ENCODE measurements at places on chromosomes 16 and 17.

GRCh38 chr16:10949424-10949970 is 5.1 kb downstream of the CLEC16A start:
- no peak for DNase-seq

- DNase-seq: no peak
These were observed 482.7 kb upstream of the EEF2KMT start for GRCh38 chr16:5580296-5580695.

- no peak for DNase-seq
These were observed 813 bp upstream of the THAP11 start for GRCh38 chr16:67841198-67841815.

DNA sequence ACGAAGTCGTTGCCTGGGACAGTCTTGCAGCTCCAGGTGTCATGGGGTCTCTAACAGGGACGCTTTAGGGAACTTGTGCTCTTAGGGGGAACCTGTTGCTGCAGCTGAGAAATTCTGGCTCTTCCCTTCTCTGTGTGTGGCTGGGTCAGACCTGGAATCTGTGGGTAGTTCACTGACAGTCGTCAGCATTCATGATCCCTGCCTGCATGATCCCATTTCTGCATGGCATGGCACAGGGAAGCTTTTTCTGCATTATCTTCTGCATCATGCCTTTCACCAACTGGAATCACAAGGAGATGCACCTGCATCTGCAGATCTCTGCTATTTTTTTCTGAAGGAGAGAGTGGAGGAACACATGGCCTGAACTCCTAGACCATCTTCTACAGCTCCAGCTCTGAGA is 85.6 kb downstream of the SOX9 start:
- no peak for DNase-seq

DNA sequence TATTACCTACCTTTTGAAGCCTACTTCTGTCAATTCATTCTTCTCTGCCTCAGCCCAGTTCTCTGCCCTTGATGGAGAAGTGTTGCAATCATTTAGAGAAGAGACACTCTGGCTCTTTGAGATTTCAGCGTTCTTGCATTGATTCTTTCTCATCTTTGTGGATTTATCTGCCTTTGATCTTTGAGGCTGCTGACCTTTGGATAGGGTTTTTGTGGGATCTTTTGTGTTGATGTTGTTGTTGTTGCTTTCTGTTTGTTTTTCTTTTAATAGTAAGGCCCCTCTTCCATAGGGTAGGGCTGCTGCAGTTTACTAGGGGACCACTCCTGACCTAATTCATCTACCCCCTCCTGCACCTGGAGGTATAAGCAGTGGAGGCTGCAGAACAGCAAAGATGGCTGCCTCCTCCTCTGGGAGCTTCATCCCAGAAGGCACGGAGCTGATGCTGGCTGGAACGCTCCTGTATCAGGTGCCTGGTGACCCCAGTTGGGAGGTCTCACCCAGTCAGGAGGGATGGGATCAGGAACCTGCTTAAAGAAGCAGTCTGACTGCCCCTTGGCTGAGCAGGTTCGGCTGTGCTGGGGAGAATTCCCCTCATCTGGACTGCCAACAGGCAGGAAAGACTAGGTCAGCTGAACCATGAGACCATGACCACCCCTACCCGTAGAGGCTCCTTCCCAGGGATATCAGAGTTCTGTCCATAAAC is 28.0 kb downstream of the NFATC3 start:
- DNase-seq: no peak

DNA sequence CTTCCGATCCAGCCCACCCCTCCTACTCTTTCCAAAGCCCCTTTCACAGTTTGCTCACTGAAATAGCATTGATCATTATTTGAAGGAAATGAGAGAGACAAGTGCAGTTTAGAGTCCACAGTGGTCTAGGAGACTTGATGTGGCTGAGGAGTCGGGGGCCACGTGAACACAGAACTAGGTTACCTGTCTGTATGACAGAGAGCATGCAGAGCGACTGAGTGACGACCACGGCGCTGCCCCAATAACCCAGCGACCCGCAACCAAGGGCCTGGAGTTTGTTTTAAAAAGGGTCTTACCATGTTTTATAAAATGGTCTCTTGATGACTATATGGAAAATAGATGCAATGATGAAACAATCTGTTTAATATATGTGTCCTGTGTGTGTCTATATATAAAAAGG is 39.5 kb downstream of the NDEL1 start:
- DNase-seq: no peak

DNA sequence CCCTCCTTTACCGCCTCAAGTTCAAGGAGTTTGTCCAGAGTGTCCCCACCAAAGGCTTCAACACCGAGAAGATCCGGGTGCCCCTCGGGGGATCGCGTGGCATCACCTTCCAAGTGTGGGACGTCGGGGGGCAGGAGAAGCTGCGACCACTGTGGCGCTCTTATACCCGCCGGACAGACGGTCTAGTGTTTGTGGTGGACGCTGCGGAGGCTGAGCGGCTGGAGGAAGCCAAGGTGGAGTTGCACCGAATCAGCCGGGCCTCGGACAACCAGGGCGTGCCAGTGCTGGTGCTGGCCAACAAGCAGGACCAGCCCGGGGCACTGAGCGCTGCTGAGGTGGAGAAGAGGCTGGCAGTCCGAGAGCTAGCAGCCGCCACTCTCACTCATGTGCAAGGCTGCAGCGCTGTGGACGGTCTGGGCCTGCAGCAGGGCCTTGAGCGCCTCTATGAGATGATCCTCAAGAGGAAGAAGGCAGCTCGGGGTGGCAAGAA is 1.1 kb downstream of the ARL4D start:
- DNase-seq: no peak

DNA sequence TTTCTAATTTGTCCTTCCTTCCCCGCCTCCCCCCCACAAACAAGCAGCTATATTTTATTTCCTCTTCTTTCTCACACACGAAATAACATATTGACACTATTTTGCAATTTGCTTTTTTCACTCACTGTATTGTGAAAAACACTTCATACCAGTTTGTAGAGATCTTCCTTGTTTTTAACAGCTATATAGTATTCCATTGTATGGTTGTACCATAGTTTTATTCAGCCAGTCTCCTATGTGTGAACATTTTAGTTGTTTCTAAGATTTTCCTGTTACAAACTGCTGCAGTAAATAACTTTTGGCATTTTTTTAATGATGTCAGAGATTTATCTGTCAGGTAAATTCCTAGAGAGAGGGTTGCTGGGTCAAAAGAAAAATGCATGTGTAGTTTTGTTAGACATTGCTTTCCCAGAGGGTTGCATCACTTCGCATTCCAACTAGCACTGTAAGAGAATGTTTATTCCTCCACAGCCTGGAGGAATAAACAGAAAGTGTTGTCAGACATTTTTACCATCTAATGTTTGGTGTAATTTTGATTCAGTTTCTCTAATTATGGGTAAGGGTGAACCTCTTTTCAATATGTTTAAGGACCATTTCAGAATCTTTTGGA is 101.2 kb downstream of the MRTFB start:
- DNase-seq: no peak

DNA sequence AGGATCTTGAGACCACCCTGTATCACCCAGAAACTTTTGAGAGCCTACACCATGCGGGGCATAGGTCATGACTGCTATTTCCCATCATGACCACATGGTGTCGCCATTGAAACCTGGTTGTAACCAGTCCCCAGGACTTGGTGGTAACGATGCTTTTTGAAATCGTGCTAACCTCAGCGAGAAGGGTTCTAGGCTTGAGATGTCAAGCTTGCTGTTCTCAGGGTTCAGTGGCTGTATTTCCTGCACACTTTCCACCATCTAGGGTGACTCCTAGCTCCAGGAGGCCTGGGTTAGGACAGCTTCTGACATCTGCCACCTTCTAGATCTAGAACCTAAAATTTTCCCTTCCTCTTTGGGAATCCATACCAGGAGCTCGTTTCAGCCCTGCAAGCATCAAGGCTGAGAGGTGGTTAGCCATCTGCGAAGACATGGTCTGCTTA is 13.0 kb upstream of the SPNS3 start:
- DNase-seq: peak; percentile 41

GRCh38 chr17:68238164-68238870 is 9.5 kb upstream of the AMZ2 start:
- DNase-seq: no peak

- no peak for DNase-seq
These were observed 18.2 kb downstream of the IL34 start for GRCh38 chr16:70664325-70665112.

- DNase-seq: no peak
These were observed 3.1 kb upstream of the TPPP3 start for GRCh38 chr16:67396159-67397035.

GRCh38 chr16:28981517-28981916 is 3.3 kb upstream of the LAT start:
- DNase-seq: no peak

DNA sequence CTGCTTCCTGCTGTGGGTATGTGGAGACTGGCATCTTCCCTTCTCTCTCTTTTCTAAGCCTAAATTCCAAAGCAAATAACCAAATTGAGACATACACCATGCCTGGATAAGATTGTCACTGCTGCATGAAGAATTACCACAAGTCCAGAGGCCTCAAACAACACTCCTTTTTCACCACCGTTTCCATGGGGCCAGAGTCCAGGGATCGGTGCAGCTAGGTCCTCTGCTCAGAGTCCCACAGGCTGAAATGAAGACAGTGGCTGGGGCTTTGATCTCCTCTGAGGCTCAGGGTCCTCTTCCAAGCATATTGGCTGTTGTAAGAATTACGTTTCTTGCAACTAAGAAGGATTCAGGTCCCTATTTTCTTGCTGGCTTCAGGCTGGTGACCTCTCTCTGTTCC is 130.4 kb downstream of the SLC39A11 start:
- DNase-seq: no peak

DNA sequence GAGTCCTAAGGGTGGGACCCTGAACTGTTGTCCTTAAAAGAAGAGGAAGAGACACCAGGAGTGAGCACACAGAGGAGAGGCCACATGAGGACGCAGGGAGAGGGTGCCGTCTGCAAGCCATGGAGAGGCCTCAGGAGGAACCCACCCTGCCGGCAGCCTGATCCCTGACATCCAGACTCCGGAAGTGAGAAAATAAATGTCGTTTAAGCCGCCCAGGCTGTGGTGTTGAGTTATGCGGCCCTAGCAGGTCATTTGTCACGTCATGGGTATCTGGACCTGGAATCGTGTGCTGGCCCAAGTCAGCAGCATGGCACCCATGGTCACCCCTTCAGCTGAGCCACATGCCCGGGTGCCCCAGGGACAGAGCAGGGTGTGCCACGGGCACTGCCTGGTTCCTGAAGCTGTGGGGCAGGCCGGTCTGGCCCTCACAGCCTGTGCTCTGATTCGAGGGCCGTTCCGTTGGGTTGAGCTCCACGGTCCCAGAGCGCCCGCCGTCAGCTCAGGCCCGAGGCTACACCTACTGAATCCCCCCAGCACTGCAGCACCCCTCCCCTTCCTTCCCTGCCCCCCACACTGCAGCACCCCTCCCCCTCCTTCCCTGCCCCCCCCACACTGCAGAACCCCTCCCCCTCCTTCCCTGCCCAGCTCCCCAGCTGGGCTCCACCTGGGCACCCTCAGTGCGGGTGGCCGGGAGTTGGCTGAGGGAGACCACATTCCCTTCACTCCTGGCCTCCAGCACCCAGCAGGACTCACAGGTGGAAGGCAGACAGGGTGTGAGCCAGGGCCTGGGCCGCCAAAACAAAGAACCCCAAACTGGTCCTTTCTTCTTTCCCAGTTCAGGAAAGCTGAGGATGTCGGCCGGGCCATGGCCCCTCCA is 2.7 kb upstream of the CCDC57 start:
- no peak for DNase-seq

DNA sequence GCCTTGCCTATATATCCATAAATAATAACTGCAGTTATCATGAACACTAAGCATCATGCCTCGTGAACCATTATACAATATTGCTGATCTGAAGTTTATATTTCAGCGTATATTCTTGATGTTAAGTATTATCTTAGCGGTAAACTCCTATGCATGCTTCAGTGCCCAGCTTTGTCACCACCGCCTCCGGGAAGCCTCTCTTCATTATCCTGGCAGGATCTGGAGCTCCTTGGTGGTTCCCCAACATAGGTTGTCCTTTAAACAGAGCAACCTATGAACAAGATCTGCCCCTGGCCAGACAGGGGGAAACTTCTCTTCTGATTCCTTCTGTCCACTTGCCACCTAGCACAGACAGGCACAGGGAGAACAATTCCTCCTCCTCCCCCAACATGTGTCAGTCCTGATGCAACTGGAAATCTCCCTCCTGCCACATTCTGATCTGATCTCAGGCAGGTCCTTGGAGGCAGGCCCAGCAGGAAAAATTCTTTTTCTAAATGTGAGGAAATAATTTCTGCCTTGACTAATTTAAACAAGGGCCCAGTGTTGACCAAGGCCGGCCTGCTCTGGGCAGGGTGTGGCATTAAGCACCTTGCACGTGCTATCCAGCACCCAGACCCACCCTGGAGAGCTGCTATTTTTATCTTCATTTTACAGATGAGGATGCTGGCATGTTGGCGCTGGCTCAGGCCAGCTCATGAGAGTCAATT is 22.4 kb downstream of the SPNS2 start:
- no peak for DNase-seq

DNA sequence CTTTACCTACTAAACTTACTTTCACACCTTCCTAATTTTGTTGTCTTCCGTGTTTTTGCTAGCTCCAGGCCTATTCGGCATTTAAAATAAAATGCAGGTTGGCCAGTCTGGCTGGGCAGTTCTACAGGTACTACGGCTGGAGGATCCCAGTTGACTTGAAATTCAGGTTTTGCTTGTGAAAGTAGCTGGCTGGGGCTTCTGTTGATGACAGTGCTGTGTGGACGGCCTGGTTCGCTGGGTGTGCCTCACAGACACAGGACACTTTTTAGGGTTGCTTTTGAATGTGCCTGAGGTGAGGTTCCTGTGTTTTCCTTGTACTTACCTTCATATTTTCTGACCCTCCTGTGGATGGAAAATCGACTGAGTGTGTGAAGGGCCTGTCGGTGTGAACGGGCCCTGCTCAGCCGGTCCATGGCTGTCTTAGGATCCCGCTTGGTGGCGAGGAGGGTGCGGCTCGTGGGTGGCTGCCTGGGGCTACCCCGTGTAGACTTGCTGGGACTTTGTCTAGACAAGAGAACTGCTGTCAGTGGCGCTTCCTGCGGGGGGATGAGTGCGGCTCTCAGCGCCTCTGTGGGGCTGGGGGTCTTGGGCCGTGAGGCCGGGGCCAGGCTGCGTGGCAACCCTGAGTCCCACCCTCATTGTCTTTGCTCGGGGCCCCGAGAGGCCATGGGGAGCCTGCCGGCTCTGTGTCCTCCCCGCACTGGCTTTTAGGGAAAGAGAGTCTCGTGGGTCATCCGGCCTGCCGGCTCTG is 18.7 kb upstream of the ZNF750 start:
- DNase-seq: no peak

- no peak for DNase-seq
These were observed 8.0 kb upstream of the KCNG4 start for GRCh38 chr16:84247844-84248243.

- no peak for DNase-seq
These were observed 696.9 kb downstream of the KCNJ2 start for GRCh38 chr17:70865993-70866804.

Data from stimulated activated CD8-positive, alpha-beta memory T cell treated with anti-CD3 and anti-CD28 coated beads, Interleukin-7, amount 100 ng/mL, for 4 hours (primary cell).